ENCODE measurements at places on chromosomes 1 and 21.

GRCh38 chr1:75785320-75785982 lies 605 bp upstream of the RABGGTB start:
- DNase-seq: no peak

DNA sequence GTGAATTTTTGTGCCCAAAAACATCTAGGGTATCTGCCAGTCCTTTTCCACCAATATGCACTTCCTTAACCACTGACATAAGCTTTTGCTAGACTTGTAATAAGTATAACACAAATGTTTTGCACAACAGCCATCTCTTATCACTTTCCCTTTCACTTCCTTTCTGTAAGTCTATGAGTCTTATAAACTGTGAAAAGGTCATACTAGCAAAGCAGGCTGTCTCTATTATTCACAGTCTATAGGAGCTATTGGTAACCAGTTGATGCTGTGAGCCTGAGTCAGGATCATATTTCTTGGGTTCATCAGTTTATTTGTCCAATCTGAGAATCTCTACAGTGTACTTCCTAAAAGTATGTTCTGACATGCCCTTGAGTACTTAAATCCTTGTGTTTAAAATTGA lies 172.6 kb downstream of the CHRM3 start:
- DNase-seq: no peak

- no peak for DNase-seq
Observed at GRCh38 chr1:108850929-108851328, 6.0 kb downstream of the AKNAD1 start.

DNA sequence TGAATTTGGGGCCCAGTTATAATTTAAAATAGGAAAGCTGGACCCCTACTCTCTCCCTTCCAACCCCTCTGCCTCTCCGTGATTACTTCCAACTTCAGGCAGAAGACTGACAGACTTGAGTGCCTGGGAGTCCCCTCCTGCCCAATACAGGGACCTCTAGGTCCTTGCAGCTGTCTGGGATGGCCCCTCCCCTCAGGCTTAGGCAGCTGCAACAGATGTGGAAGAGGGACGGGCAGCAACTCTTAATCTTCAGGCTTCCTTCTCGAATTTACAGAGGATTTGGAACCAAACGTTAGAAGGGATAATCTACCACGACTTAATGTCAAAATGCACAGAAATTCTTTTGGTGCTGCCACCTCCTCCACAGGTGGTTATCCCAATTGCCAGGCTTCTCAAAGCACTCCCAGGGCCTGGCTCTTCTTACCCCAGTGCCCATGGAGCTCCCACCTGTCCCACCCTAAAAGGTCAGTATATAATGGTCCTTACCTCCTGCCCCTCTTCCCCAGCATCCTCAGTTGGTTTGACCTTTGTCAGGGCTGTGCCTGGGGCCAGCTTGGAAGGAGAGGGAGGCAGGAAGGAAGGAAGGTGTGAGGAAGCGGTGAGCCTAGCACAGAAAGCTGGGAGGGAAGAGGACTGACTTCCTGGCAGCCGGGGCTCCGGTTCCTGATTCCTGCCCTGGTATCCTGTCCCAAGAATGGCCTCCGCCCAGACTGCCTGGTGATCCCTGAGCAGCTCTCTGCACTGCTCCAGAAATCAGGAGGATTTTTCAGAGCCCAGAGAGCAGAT lies 2.8 kb downstream of the PEA15 start:
- DNase-seq: peak; percentile 56

- no peak for DNase-seq
Observed at GRCh38 chr1:225880222-225880588, 2.0 kb downstream of the TMEM63A start.

- DNase-seq: no peak
Observed at GRCh38 chr1:229479660-229480399, 28.3 kb downstream of the NUP133 start.

DNA sequence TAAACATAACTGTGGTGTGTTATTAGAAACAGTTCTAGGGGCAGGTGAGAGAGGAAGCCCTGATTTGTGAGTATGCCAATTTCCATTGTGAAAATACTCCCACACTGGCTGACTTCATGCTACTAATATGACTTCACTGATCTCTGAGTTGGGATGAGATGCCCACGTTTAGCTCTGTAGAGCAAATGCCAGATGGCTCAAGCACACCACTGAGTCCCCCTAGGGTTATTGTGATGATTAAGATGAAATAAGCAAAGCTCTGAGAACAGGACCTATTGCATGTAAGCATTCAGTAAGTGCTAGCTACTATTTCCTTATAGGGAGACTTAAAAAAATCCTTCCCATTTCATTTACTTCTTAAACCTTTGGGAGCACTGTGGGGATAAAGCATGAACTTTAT lies 117.6 kb downstream of the CENPF start:
- DNase-seq: no peak

All from left forelimb (tissue), 1 donor.